ENCODE measurements at places on chromosomes 13 and 19. TPM values are rescaled to one million over a fixed set of nuclear protein-coding genes. Genes with fewer than 3 reads are reported as not detected.
A peak's percentile ranks its signal among the peaks of the same experiment; 100 is the strongest.

DACT3 gene
- 84.2 TPM for total RNA-seq

MCEMP1 gene
- total RNA-seq: 0.81 TPM

PEX11G gene
- total RNA-seq: 6.4 TPM

OR7A5 gene
- 1.0 TPM for total RNA-seq

NXNL1 gene
- not detected for total RNA-seq

KMT2B gene
- 40.9 TPM for total RNA-seq

VMAC gene
- 7.3 TPM for total RNA-seq

FBXO27 gene
- total RNA-seq: 47.9 TPM

ZNF428 gene
- total RNA-seq: 94.6 TPM

HSPH1 gene
- 202 TPM for total RNA-seq

TDRD12 gene
- total RNA-seq: 0.54 TPM

DHDH gene
- 4.0 TPM for total RNA-seq

OR10H1 gene
- 0.16 TPM for total RNA-seq

ADGRE3 gene
- not detected for total RNA-seq

POLR1D gene
- total RNA-seq: 57.9 TPM

GRCh38 chr13:91108315-91108714 is 239.2 kb upstream of the MIR17HG start:
- no peak for DNase-seq

DNA sequence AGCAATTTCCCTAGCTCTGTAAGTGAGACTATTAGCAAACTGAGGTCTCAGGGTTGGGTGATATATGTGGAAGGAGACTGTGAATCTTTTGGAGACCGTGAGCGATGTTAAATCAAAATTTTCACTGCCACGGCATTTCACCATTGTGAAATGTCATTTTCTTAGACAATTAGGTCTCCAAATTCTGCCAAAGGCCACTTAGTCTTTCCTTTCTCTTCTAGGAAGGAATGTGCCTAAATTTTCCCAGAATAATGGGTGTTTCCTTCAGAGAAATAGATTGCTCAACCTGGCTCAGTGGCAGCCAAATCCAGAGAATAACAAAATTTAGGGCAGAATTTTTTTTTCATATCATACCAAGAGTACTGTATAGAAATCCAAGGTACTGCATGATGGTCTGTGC is 64.5 kb upstream of the SCEL start:
- DNase-seq: no peak

DNA sequence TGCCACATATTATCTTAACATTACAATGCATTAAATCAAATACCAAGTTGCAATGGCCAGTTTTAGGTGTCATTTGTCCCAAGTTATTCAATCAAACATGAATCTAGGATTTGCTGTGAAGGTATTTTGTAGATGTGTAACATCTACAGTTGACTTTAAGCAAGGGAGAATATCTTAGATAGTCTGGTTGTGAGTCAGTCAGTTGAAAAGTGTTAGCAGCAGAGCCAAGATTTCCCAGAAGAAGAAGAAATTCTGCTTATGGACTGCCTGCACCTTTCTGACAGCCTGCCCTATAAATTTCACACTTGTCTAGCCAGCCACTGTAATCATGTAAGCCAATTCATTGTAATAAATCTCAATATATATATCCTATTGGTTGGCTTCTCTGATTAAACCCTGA is 41.3 kb upstream of the INTS6 start:
- no peak for DNase-seq

GRCh38 chr19:39275578-39275977 is 7.4 kb downstream of the IFNL2 start:
- no peak for DNase-seq

- peak; percentile 43 for DNase-seq
Measured at GRCh38 chr13:40664350-40665125, 1.9 kb downstream of the FOXO1 start.

- DNase-seq: no peak
Measured at GRCh38 chr13:45872566-45872965, 21.0 kb upstream of the SIAH3 start.

DNA sequence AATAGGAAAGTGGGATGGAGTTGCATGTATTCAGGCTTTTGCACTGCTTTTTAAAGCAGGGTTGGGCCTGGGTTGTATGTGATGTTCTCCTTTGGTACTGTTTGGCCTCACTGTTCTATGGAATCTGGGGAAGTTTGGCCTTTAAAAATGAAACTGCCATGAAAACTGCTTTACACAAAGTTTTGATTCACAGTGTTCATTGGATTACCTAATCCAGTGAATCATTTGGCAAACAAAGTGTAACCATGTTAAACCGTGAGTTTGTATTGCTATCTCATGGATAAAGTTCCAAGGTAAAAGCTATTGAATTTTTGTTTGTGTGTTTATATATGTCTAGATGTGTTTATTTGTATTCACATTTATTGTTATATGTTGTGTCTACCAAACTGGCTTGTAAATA is 1658.6 kb downstream of the OLFM4 start:
- DNase-seq: no peak

DNA sequence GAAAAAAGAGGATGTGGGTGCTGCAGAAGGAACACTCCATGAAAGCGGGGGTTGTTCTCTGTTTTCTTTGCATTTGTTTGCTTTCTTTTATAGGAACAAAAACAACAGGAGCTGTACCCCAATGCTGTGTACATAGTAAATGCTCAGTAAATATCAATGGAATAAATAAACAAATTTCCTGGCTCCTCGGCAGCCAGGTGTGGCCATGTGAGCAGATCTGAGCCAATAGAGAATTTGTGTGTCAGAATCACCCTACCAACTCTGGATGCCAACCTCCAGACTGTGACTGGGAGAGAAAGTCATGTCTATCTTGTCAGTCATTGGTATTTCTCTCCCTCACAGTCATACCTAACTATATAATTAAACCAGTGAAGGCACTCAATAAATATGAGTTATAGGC is 10.6 kb upstream of the CLPP start:
- no peak for DNase-seq

DNA sequence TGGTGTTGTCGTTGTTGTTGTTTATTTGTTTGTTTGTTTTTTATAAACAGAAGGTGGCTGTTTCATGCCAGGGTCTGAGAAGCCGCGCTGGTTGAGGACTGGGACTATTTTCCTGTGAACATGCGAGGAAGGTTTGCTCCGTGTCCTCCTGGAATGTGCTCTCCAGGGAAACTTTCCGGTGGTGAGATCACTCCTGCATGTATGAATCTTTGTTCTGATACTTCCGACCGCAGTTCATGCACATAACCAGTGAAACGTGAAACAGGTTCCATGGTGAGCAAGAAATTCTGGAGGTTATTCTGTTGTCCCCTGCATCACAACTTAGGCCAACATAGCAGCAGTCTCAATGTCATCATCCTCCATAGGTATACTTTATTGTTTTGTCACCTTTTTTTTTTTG is 187.6 kb upstream of the ARGLU1 start:
- DNase-seq: no peak

DNA sequence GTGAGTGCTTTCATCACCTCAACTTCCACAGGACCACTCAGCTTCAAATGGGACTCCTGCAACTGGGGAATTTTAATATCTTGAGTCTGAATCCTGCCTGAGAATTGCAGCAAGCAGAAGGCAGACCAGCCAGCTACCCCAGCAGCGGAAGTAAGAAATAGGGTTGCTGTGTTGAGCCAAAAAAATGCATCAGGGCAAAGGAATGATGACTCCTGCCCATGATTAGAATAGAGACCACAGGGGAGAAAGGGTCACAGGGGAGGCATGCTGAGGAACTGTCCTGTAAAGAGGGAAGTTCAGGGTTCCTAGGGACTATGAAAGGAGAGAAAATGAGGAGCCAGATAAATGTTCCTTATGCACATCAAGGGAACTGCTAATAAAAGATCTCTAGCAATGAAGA is 370.2 kb downstream of the KCTD12 start:
- DNase-seq: no peak

GRCh38 chr19:45769821-45770191 is 754 bp upstream of the SIX5 start:
- DNase-seq: no peak

DNA sequence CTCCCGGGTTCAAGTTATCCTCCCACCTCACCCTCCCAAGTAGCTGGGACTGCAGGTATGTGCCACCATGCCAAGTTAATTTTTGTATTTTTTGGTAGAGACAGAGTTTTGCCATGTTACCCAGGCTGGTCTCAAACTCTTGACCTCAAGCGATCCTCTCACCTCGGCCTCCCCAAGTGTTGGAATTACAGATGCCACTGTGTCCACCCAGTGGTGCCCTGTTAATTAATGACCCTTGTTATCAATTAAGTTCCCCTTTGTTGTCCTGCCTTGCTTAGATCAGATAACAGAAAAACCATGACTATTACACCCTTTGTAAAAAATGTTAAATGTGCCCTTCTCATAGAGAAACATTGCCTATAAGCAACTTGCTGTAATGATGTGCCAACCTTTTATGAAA is 34.4 kb upstream of the IGFL1 start:
- DNase-seq: no peak

DNA sequence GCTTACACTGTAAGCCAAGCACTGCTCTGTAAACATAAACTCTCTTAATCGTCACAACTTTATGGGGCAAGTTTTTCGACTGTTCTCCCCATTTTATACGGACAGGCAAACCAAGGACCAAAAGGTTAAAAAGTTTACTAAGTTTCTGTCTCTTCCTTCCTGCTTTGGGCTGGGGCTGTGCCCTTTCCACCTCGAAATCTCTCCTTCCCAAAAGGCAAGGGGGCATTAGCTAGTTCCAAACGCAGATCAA is 2.2 kb downstream of the JUND start:
- DNase-seq: no peak

- DNase-seq: no peak
Measured at GRCh38 chr13:64936879-64937278, 2293.3 kb downstream of the PCDH9 start.

- no peak for DNase-seq
Measured at GRCh38 chr13:107882708-107883560, 332.4 kb downstream of the LIG4 start.

DNA sequence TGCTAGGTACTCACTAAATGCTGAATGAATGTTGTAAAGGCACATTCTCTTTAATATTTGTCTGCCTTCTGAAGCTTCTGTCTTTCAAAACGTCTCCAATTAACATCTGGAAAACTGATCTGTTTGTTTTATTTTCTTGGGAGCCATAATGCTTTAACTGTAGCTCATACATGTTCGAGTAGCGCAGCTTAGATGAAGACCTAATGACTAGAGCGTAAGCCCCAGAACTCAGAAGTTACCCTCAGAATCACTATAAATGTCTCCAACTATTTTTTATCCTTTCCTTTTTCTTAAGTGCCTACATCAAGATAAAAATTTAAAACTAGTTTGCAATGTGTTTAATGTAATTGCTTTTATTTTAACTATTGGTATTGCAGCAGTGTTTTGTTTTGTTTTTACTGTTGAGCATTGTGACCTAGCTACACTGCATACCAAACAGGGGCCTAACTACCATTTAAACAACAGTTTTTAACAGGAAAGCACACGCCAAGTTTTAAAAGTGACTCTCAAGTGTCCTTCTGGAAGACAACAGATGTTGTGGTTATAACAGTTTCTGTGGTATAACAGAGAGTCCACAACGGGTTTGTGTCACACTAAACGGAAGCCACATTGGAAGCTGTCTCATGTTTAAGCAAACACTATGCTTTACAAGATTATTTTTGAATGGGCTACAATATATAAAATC is 42.0 kb downstream of the MRPL57 start:
- no peak for DNase-seq

- DNase-seq: no peak
Measured at GRCh38 chr13:47418206-47418920, 521.5 kb upstream of the HTR2A start.

- peak; percentile 38 for DNase-seq
Measured at GRCh38 chr13:77919246-77919920, 752 bp upstream of the EDNRB start.

- DNase-seq: no peak
Measured at GRCh38 chr13:100130092-100130491, 41.2 kb downstream of the PCCA start.

DNA sequence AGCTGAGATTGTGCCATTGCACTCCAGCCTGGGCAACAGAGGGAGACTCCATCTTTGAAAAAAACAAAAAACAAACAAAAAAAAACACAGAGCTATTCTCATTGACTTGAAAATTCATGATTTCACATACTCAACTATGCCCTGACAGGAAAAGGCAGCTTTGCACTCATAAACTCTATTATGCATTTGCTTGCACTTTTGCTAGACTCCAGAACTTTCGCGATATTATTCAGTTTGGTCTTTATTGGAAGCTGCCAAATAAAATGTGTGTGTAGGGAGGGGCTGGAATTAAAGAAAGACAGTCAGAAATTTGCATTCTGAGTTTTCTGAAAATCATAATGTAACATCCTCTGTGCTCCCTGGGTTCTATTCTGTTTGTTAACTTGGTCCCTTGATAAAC is 635.1 kb upstream of the KLF12 start:
- DNase-seq: no peak

- no peak for DNase-seq
Measured at GRCh38 chr19:42081584-42082203, 5.7 kb downstream of the ZNF574 start.

GRCh38 chr13:106121173-106121754 is 414.2 kb downstream of the EFNB2 start:
- no peak for DNase-seq

- DNase-seq: no peak
Measured at GRCh38 chr13:80237646-80238045, 103.3 kb downstream of the SPRY2 start.

- DNase-seq: no peak
Measured at GRCh38 chr19:4728871-4729270, 5.2 kb upstream of the DPP9 start.

DNA sequence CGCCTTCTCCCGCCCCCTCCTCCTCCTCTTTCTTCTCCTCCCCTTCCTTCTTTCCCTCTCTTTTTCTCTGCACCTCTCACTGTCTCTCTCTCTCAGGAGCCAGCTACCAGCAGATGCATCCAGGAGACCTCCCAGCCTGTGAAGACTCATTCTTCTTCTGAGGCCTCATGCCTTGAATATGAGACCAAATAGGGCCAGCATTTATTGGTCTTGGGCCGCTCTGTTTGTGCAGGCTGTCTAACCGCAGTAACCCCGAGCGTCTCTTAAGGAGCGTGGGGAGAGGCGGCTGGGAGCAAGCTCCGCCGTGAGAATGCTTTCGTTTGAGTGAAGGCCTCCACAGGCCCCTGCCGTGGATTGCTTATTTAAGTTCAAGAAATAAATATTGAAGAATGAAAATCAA is 167.0 kb downstream of the NUFIP1 start:
- DNase-seq: no peak
